Jurkat, Clone E6-1 (cell line): ENCODE measurements at places on chromosomes 1 and 21.

DNA sequence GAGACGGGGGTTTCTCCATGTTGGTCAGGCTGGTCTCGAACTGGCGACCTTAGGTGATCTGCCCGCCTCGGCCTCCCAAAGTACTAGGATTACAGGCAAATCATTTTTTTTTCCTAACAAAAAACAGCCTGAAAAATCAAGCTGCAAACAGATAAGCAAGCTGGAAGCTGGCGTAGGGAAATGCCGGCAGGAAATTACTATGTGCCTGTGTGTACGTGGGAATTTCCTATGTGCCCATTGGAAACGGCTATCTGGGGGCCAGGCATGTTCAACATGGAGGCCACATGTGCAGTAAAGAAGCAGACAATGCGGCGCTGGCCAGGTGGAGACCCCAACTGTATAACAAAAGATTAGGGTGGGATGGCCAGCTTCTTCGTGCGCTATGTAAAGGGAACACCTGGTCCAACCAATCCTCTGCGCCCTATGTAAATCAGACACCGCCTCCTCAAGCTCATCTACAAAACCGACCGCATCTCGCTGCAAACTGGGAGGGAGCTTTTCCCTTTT is 9.1 kb upstream of the AADACL4 start:
- DNase-seq, result no peak

GRCh38 chr1:110474444-110474843 is 23.5 kb downstream of the PROK1 start:
- DNase-seq, result no peak

DNA sequence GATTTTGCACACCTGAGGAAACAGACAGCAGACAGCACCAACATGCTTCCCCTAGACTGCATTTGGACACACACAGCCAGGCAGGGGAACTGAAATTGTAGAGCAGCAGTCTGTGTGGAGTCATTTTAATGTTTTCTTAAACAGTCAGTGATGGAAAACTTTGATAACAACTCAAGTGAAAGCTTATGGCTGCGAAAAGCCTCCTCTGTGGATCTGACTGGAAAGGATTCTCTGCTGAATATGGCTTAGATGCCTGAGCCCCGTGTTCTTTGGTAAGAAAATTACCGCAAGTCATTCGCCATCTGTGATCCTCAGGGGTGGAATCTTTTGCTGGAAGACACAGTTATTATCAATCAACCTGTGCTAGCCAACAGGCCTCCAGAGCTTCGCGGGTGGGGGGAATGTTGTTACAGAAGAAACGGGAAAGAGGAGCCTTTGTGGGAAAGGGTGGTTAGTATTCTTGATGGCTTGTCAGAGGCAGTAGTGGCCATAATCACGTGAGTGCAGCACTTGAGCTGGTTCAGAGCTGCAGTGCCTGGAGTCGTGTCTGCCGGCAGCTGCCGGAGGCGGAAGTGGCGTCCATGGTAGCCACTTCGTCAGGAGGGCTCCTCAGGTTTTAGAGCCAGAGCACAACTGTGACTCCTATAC is 204.7 kb downstream of the ST6GALNAC3 start:
- DNase-seq, result no peak

DNA sequence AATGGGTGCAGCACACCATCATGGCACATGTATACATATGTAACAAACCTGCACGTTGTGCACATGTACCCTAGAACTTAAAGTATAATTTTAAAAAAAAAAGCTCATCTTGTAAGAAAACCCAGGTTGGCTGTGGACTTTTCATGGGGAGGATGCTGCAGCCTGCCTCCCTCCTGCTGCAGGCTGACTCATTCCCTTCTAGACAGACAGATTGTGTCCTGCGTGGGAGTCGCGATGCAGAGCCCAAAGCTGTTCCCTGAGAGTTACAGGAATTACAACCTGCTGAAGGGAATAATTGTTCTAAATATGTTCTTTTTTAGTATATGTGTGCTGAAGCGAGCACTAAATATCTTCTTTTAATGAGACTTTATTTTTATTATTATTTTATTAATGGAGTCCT is 93.2 kb downstream of the TBX19 start:
- DNase-seq, result no peak

GRCh38 chr1:19909392-19909791 is 14.0 kb downstream of the PLA2G2E start:
- no peak for DNase-seq

GRCh38 chr1:161137881-161138280 is 5.4 kb upstream of the DEDD start:
- DNase-seq, result no peak

DNA sequence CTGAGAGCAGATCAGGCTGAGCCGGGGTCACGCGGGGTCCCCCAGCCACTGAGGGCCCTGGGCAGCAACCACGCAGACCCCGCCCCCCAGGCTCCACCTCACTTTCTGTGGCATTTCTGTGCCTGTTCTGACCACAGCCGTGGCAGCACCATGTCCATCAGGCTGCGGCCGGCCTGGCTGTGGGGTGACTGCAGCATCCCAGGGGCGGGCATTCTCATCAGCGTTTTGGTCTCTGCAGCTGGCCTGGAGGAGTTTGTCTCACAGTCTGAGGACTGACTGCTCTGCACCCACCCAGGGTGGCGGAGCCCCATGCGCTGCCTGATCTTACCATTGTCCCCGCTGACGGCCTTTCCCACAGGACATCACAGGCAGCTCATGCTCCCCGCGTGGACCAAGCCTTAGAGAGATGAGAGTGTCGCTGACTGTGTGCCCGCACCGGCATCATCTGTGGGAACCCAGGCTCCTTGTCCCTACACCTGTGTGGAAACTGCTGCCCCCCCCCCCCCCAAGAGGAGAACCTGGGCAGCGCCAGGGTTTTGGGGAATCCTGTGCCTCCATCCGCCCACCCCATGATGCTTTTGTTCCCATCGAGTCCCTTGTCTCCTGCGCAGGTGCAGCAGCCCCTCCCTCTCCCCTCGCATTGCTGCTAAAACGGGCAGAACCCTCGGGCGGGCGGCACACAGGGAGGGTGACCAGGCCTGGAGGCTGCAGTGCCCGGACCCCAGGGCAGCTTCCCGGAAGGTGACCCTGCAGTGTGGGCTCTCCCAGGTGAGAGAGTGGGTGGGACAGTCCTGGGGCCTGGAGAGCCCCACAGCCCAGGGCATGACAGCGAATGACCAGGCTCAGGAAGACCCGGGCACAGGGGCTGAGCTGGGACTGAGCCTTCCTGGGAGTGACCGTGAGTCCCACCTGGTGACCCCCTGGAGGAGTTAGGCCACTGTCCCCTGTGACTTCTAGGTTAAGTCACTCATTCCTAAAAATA is 1.8 kb downstream of the KRTAP10-1 start:
- no peak for DNase-seq

DNA sequence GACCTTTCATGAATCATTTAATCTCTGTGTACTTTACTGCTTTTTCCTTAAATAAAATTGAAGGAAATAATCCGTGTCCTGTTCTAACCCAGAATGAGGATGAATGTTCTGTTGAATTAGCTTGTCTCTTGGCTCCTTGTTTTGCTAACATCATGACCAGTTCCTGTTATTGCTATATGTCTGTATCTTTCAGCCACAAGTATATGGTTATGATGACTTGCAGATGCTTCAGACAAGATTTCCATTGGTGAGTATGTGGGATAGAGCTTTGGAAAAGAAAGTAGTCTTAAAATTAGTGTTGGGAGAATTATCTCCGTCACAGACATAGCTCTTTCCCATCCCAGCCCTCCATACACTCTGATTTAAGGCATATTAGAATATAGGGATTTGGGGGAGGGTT is 13.6 kb upstream of the HAX1 start:
- DNase-seq, result no peak

DNA sequence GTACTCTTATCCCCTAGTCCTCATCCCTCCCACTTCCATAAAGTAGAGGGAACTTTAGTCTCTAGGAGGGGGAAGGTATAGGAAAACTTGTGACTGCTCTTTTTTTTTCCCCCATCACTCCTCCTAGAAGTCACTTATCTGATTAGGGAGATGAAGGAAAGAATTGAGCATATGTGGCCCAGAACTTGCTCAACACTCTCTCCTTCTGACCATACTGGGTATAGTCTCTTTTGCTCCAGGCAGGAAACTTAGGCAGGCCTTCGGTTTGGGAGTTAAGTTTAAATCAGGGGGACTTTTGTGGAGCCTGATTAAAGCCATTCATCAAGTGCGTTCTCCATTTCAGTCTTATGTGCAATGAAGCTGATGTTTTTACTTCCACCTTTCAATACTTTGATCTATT is 5.8 kb downstream of the UBE2U start:
- DNase-seq, result no peak

DNA sequence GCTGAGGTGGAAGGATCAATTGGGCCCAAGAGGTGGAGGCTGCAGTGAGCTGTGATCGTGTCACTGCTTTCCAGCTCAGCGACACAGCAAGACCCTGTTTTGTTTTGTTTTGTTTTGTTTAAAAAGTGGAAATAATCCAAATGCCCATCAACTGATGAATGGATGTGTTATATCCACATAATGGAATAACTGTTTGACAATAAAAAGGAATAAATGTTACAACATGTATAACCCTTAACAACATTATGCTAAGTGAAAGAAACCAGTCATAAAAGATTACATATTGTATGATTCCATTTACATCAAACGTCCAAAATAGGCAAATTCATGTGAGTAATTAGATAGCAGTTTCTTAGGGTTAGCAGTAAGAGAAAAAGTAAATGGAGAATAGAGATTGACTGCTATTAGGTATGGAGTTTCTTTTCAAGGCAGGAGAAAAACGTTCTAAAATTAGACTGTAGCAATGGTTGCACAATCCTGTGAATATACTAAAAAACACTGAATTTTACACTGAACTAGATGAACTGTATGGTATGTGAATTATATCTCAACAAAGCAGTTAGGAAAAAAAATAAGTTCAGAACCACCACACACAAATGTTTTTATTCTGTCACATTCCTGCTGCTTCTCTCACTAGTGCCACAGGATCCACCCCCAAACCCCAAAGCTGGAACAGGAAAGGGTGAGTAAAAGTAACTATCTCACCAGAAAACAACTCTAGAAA is 15.7 kb downstream of the FOXJ3 start:
- DNase-seq, result no peak

DNA sequence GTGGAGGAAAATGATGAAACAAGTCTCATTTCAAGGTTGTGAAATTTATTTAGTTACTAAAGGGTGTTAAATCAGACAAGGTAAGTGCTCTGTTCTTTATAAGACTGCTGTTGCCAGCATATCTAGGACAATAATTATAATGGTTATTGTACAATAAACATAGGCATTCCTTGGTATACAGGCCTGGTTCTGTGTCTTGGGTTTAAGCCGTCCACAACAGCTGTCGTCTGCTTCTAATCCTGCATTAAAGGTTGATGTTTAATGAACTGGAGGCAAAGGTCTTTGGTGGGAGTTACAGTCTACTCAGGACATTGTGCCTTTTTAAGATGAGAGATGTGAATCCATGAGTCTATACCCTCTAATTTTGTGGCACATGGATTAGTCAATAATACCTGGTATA is 23.4 kb upstream of the FMO4 start:
- no peak for DNase-seq
